ENCODE measurements at places on chromosomes 7 and 10.
A peak's percentile ranks its signal among the peaks of the same experiment; 100 is the strongest.

GRCh38 chr7:70042533-70042932 lies 444.3 kb downstream of the AUTS2 start:
- ATAC-seq = no peak

GRCh38 chr7:1413936-1414639 lies 45.2 kb downstream of the MICALL2 start:
- no peak for ATAC-seq

DNA sequence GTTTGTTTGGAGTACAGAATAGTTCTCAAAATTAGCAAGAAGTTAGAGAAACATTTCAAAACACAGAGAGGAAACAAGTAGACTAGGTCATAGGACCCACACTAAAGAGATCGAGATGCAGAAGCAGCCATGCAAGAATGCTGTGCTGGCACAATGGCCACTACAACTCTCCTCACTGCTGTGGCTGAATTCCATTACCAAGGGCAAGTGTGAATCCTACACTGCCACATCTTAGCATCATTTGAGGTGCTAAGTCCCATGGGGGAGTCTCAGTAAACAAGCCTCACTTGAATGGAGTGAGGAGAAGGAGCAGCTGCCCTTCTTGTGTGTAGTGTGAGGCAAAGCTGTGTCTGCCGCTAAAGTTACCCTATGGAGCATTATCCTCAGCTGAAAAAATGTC lies 56.7 kb downstream of the PCLO start:
- no peak for ATAC-seq

DNA sequence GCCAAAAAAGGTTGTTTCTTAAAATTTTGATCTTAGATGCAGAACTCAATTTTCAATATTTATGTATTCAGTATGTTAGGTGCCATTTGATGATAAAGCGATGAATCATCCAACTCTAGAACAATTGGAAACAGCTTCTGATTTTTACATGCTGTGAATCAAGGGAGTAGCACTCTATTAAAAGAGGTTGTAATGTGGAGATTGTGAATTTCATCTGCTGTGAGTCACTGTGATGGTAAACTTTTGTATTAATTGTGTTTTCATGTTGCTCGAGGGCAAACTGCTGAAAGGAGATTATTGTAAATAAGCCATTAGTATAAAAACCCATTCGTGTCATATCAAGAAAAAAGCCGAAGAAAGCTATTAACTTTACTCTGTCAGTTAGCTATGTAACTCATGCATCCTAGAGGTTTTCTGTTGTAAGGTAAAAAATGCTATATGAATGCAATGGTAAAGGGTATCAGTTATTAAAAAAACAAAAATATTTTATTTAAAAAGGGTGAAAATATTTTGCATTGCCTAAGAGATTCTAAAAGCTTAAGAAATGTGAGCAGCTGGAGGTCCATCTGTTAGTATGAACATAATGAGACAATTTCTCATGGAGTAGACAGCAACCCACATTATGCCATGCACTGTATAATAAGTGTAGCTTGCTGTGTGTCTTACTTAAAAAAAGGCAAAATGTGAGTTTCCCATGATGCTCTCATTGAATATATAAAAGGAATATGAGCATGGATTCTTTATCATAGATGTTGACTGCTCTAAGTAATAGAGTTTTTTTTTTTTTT lies 511.0 kb upstream of the PCDH15 start:
- ATAC-seq = no peak

DNA sequence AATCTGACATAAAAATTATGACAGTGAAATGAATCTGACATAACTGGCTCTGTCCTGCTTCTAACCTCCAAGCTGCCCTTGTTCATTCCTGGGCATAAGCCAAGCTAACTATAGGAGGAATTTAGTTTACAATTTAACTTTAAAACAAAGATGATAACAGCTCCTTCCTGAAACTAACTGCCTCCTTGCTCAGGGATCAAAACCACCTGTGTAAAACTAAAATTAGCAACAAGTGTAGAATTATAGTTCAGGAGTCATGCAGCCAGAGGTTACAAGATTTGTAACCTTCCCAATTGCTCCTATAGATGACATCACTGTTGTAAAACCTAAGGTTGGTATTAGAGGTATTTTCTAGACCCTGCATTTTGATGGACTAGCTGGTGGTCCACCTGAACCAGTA lies 256.4 kb upstream of the POM121L12 start:
- no peak for ATAC-seq

DNA sequence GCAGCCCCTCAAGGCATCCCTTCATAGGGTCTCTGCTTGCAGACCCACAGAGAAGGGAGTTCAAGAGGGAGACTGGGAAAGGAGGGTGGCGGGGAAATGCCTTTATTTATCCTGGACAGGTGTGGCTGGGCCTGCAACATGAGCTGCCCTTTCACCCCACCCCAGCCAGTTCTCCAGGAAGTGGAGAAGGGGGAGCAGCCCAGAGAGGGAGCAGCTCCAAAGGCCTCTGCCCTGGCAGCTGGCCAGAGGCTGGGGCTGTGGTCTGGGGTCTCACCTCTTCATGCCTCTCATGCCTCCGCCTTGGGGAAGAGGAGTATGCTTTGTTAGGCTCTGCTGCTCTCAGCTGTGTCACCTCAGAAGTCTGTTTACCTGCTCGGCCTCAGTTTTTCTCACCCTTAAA lies 3.1 kb downstream of the LDB3 start:
- ATAC-seq = no peak

DNA sequence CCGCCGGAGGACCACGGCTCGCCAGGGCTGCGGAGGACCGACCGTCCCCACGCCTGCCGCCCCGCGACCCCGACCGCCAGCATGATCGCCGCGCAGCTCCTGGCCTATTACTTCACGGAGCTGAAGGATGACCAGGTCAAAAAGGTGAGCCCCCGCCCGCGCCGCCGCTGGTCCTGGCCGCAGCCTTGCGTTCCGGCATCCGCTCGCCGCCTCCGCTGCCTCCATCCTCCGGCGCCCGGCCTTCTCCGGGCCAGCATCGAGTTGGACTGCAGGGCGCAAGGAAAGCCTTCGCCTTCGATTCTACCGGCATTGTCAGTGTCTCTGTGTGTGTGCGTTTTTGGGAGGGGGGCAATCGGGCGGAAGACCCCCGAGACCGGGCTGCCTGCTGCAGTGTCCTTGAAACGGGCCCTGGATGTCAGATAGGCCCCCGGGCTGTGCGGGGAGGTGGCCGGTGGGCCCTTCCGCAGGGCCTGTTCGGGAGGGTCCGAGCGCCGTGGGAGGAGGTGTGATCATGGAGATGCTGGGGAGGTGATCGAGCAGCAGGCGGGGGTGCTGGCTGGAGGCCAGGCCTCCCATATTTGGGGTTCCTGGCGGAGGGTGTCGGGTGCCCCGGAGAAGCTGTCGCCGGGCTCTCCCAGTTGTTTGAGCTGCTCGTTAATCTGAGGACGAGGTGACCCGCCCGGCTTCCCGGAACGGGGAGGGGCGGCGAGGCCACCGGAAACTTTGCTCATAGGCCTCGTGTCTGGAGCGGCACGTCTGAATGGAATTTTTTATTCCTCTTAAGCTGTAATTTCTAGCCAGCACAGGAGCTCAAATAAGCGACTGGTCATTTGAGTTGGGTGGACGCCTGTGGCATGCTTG lies 40.8 kb downstream of the HK1 start:
- ATAC-seq = peak; percentile 37

DNA sequence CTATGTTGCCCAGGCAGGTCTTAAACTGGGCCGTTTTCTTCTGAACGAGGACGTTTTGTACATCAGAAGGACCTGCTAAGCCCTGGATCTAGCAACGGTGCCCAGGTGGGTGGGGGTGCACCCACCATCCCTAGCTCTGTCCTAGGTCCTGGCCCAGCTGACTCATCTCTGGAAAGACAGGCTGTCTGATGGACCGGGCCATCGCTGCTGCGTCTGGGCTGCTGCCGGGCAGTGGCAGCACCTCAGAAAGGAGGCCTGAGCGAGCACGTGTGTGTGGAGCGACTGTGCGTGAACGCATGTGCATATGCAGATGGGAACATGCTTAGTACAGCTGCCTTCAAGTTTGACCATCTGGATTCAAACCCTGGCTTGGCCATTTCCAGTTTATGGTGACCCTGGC lies 7.3 kb upstream of the ELFN1 start:
- ATAC-seq = no peak

DNA sequence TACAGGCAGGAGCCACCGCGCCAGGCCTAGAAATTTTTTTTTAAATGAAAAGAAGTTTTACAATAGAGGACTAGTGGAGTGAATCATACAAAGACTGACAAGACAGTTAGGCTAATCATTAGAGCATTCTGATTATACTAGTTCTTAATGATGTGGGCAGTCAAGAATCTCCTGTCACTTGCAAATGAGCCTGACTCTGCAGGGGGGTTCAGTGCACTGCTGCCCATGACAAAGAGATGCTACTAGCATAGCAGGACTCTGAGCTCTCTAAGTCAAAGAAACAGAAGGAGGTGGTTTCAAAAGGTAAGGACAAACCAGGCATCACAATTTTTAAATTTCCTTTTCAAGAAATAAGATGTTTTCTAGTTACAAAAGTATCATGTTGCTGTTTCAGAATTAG lies 59.0 kb downstream of the CCDC6 start:
- no peak for ATAC-seq

GRCh38 chr10:128632694-128633093 lies 506.5 kb upstream of the MKI67 start:
- no peak for ATAC-seq

- no peak for ATAC-seq
These were observed 205.0 kb downstream of the TFEC start for GRCh38 chr7:115825456-115826115.

DNA sequence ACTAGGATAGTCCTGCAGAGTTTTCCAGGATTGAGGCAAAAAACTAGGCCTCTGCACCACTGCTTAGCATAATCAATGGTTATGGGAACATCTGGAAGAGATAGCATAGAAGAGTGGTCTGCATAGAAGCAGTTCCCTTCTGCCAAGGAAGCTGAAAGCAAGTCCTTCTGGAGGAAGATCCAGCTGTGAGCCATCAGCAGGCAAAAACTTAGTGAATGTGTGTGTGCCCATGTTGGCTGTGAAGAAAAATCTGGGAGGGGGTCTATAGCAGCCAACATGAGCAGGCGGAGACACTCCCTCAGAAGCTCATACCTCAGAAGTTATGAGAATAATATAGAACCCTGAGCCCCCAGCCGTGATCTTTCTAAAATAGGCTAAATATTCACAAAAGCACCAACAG lies 228.1 kb upstream of the STEAP1 start:
- ATAC-seq = no peak

DNA sequence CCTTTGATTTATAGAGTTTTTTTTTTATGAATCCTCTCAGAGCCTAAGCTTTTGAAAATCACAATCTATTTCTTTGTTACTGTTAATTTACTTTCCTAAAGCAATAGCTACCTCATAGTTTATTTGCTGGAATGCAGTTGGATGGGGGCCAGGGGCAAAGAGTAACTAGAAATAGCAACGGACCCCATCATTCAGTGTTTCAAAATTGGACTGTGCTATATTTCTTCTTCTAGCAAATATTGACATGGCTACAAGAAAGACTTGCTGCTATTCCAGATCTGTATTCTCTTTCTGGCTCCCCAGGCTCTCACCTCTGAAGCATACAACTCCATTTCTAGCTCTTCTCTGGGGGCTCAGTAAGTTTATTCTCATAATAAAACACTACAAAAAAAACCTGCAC lies 661.6 kb upstream of the NRG3 start:
- no peak for ATAC-seq

- no peak for ATAC-seq
These were observed 2.8 kb upstream of the SAP25 start for GRCh38 chr7:100576384-100576993.

DNA sequence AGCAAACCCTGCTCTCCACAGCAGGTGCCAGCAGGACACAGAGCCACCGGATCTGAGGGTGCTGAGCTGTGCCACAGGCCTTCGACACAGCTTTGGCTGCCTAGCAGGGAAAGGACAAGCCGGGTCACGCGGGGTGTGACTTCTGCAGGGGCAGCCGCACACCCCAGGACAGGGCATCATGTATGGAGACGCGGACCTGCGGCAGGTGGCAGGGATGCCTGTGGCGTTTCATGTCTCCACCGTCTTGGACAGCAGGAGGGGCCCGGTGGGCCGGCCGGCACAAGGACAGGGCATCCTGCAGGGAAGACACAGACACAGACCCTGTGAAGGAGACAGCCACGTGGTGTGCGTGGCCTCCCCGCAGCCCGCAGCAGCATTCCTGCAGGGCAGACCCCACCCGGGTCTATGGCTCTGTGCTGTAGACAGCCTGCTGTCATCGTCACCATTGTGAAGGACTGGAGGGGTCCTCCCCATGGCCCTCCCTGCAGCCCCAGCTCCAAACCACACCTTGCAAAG lies 109.2 kb downstream of the PDGFA start:
- no peak for ATAC-seq

- ATAC-seq = peak; percentile 78
These were observed 535 bp downstream of the ASAH2B start for GRCh38 chr10:50740293-50740648.

GRCh38 chr7:98297626-98298286 lies 16.3 kb downstream of the BRI3 start:
- ATAC-seq = no peak

DNA sequence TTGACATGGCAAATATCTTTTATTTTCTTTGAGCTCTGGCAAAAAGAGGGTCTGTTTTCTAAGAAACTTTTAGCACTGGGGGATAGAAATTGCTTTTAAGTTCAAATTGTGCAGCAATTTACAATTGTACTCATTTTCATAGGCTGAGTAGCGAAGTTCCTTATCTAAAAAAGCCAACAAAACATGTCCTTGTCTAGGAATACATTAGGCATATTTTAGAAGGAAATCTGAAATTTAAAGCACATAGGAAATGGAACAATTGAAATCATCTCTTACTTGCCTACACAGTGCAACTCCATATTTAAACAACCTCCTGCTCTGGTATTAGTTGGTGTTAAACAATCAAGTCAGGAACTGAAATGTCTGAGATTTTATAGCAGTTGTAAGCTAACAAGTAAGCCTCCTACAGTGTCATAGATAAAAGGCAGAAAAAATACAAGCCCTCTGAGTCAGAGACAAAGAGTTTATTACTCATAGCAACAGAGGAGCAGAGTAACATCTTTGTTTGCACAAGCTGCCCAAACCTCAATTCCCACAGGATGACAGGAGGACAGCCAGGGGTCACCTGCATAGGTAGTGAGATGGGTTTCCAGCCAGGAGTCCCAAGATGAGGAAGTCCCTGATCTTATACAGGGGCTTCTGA lies 280.2 kb upstream of the HGF start:
- no peak for ATAC-seq

DNA sequence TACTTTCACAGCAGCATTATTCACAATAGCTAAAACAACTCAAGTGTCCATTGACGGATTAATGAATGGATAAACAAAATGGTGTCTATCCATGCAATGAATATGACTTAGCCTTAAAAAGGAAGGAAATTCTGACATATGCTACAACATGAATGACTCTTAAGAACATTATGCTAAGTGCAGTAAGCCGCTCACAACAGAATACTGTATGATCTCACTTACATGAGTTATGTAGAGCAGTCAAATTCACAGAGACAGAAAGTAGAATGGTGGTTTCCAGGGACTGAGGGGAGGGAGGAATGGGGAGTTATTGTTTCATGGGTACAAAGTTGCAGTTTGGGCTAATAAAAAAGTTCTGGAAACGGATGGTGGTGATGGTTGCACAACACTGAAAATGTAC lies 282.0 kb downstream of the GRID1 start:
- ATAC-seq = no peak
